ENCODE measurements at places on chromosomes 4 and X. TPM values are rescaled to one million over a fixed set of nuclear protein-coding genes. Genes with fewer than 3 reads are reported as not detected.

Gene SYTL4
- polyA plus RNA-seq = 11.5 TPM

Gene DAPP1
- polyA plus RNA-seq = 1.5 TPM

Gene GASK1B
- polyA plus RNA-seq = 22.6 TPM

Gene LGI2
- polyA plus RNA-seq = 3.3 TPM

Gene FAM3A
- 34.3 TPM for polyA plus RNA-seq

Gene PPP2R3B
- 20.5 TPM for polyA plus RNA-seq

- no peak for DNase-seq
Observed at GRCh38 chrX:68937581-68937980, 108.8 kb downstream of the EFNB1 start.

- no peak for DNase-seq
Observed at GRCh38 chr4:139554642-139554892, 1.5 kb downstream of the SETD7 start.

GRCh38 chr4:113339430-113339813 is 290.0 kb downstream of the ANK2 start:
- no peak for DNase-seq

GRCh38 chrX:155880586-155881157 is 473 bp upstream of the VAMP7 start:
- DNase-seq = no peak

DNA sequence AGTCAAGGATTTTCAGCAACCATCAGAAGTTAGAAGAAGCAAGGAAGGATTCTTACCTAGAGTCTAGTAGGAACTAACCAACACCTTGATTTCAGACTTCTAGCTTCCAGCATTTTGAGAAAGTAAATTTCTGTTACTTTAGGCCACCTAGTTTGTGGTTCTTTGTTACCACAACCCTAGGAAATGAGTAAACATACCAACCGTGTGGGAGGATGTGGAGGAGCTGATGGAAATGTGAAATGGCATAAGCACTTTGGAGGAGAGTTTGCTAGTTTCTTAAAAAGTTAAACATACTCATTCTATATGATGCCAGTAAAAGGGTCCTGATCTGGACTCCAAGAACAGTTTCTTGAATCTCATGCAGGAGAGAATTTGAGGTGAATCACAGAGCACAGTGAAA is 679.4 kb downstream of the PDHA2 start:
- no peak for DNase-seq

- DNase-seq = no peak
Observed at GRCh38 chr4:104942990-104943743, 203.5 kb upstream of the TET2 start.

GRCh38 chr4:190017357-190018200 is 9.5 kb downstream of the FRG2 start:
- no peak for DNase-seq

DNA sequence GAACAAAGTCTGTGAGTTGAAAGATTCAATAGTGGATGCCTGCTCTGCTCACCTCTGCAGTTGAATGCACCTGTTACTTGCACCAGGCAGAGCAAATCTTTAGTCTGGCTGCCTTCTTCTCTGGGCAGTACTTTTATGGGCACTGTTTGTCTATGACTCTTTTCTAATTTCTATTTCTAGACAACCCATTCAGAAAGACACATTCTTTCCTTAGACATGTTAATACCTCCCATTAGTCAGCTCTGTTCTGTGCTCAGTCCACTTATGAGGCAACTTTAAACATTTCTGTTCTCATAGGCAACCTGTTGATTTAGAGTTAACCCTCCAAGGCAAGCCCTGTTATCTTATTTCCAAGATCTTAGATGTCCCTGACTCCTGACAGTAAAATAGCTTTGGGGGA is 108.9 kb downstream of the SYNPO2 start:
- no peak for DNase-seq

DNA sequence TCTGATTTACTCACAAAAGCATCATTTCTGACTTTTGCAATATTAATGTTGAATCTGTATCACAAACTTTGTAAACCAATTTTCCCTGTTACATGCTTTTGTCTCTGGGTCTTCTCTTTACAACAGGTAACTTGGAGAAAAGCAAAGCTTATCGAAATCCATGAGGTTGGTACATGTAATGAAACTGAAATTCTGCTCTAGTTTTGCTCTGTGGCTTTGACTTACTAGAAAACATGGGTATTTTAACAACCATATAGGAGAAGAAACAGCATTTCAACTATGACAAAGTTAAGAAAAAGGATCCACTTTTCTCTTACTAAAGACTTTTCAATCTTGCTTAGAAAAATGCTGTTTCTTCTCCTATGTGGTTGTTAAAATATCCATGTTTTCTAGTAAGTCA is 645.8 kb downstream of the STIM2 start:
- no peak for DNase-seq

Gene BOD1L1
- 70.2 TPM for polyA plus RNA-seq

Gene EDNRA
- 112 TPM for polyA plus RNA-seq

GRCh38 chrX:68599256-68600152 is 48.0 kb upstream of the STARD8 start:
- no peak for DNase-seq
